ENCODE measurements at places on chromosomes 4 and X.

DNA sequence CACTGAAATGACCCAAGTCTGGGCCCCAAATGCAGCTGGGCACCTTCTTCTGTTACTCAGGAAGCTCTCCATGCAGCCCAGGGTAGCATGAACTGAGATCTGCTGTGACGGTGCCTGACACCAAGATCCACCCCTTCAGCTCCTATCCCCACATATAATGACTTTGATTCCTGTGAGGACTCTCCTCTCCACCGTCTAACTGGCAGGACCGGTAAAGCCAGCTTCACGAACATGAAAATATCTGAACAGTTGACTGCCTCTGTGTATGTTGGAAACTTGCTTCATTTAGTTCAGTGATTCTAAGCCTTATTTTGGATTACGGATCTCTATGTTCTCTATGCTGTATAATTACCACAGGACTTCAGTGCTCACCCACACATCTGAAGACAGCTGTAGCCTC lies 115.5 kb upstream of the TMEM150C start:
- no peak for DNase-seq

DNA sequence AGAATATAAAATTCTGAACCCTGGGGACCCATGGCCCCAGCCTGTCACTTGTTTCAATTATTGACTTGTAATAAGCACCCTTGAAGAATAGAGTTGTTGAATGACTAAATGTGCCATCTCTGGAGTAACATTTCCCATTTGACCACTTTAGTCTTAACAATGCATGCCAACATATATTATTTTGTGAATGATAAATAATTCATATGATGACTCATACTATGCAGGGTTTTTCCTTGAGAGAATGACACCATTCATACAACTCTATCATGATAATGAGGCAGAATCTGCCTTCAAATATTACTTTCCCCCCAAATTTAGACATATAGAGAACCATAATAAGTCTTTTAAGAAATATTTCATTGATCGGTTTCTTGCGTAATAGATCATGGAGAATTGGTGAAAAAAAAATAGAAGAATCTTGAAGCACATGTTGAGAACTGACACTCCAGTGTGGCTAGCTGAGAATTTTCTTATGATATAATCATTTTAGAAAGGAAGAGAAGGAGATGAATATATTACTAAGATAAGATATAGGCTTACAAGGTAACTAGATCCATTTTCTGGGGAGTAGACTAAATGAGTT lies 404.5 kb downstream of the GRXCR1 start:
- DNase-seq = no peak

DNA sequence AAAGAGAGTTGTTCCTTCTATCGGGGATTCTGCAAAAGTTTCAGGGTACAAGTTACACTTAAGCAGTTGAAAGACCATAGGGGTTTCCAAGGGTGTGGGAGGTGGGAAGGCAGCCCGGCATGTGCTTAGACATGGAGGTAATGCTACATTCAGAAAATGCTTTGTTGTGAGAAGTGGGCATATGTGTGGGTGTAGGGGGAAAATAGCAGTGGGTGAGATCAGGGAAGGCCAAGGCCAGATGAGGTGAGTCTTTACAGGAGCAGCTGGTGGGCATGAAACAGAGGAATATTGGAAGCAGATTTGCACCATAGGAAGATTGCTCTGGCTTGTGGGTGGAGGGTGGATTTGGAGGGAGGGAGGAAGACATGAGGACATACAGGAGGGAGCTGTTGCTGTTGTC lies 8.3 kb downstream of the CYTL1 start:
- DNase-seq = no peak

DNA sequence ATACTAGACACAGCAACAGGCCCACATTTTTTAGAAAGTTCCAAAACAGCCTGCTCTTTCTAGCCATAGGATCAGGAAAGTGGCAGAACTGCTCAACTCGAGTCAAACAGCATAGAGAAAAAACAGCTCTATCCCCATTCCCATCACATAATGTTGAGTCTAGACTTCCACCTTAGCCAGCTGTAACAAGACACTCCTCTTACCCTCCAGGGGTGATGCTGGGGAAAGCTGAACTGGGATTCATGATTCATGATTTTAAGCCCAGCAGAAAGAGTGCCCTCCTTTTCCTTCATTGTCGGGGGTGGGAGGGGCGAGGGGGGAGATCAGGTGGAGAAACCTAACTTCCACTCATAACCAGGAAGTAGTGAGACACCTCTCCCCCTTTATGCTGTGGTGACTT lies 86.1 kb downstream of the CENPC start:
- no peak for DNase-seq

DNA sequence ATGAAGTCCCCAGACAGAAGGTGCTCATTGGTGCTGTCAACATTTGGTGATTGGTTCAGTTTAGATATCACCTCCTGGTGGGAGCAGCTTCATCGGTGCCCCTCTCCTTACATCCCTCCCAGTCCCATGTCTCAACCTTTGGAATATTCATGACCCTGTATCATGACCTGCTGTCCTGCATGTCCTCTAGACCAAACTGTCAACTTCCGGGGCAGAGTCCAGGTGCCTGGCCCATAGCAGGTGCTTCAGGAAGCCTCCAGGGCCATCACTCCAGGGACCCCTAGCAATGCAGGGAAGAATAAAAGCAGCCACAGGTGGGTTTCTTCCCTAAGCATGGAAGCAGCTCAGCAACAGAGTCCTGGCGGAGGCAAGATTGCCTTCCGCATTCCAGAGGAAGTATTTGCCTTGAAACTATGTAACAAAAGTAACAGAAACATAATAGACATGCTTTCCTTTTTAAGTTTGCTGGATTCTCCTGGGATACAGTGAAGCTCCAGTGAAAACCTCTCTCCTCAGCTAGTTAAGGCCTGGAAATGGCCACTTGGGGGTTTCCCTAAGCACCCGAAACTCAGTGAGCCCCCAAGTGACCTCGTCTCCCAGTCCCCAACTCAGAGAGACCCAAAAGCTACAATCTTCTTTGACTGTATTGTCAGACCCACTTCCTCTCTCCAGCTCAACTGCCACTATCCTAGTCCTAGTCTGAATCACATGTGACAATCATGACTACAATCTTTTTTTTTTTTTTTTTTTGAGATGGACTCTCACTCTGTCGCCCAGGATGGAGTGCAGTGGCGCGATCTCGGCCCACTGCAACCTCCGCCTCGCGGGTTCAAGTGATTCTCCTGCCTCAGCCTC lies 1.3 kb upstream of the ATP6AP1 start:
- no peak for DNase-seq

- no peak for DNase-seq
These were observed 1510.3 kb upstream of the PCDH10 start for GRCh38 chr4:131638781-131639180.

GRCh38 chr4:151553874-151554273 lies 144.9 kb downstream of the FHIP1A start:
- DNase-seq = no peak

DNA sequence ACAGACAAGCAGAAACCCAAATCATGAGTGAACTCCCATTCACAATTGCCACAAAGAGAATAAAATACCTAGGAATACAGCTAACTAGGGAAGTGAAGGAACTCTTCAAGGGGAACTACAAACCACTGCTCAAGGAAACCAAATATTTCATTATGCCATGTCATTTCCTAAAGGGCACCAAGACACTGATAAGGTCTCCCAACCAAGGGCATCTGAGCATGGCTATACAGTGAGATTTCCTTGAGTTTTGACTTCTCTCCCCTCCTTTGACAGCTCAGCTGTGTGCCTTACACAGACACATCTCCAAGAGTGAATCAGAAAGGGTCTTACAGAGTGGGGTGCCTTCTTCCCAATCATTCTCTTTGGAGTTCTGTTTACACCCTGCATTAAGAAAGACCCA lies 40.4 kb downstream of the PCDH7 start:
- no peak for DNase-seq

GRCh38 chr4:16045687-16046086 lies 38.1 kb downstream of the PROM1 start:
- DNase-seq = no peak

GRCh38 chrX:136199365-136199764 lies 51.8 kb downstream of the MAP7D3 start:
- no peak for DNase-seq

- no peak for DNase-seq
These were observed 28.4 kb downstream of the DDX60L start for GRCh38 chr4:168451744-168452390.

- no peak for DNase-seq
These were observed 14.1 kb upstream of the PAPSS1 start for GRCh38 chr4:107734120-107734519.

GRCh38 chr4:36313301-36313700 lies 31.9 kb downstream of the DTHD1 start:
- no peak for DNase-seq

DNA sequence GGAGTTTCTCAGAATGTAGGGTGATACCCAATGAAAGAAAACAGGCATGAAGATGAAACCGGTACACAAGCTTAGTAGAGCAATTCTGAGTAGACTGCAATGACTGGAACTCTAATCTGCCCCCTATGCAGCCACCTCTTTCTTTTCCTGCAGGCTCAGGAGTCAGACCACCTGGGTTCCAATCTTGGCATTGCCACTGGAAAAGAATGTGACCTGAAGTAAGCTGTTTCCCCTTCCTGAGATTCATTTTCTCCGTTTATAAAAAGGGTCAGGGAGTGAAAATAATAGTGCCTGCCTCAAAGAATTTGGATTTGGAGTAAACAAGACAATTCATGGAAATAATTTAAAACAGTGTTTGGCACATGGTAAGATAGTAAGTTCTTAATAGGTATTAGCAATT lies 1464.0 kb downstream of the PCDH7 start:
- no peak for DNase-seq

DNA sequence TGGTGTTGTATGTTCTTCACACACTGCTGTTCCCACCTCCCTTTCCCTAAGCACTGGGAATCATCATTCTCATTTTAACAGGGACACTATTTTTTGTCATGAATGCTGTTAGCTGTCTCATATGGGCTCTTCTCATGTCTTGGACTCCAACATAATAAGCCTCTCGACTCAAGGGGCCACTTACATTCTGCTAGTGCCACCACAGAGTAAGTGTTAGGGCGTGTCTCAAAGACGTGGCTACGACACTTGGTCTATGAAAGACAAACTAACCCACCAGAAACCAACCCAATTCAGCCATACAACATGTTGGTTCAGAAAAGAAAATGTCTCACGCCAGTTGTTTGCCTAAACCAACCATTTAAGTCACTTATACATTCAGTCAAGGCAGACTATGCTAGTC lies 32.2 kb downstream of the SEL1L3 start:
- no peak for DNase-seq

- no peak for DNase-seq
These were observed 682.2 kb upstream of the AMOT start for GRCh38 chrX:113522814-113523213.

DNA sequence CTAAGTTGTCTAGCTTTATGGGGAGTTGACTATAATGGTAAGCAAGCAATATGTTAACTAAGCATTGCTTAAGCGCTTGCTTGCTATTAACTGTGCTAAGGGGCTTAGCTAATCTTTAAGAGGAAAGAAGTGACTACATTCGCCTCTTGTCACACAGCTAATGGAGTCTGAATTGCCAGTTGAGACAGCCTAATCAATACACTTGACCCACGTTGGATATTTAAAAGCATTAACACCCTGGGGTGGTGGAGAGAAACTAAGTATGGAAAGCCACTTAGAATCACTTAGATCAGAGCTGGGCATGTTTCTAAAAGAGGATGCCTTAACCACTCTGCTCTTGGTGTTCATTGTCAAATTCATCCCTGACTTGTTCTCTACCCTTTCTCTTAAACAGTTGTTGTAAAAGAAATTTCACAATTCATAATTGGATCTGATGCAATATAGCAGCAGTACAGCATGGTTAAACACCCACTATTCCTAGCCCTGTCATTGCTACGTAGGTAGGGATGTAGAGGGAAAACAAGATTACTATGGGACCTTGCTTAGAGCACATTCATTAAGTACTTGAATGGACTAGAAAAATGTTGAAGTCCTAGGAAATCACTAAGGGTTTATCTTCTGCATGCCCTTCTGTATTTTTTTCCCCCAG lies 3.5 kb downstream of the ZAR1 start:
- DNase-seq = no peak

GRCh38 chrX:154430916-154431315 lies 2.4 kb downstream of the ATP6AP1 start:
- DNase-seq = no peak

DNA sequence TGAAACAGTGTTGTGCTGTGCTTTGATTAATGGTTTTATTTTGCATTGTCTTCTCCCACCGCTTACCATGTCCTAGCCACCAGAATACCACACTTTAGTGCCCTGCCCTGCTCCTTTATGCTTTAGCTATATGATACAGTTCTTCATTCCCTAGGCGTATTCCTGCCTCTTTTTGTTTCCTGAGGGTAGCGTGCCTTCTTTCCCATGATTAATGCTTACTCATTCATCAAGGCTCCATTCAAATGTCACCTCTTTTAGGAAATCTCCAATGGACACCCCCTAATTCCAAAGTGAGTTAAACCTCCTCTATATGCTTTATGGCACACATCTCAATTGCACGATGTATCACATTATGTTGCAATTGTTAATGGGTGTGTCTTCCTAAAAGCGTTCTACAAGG lies 46.3 kb downstream of the SPANXD start:
- no peak for DNase-seq

DNA sequence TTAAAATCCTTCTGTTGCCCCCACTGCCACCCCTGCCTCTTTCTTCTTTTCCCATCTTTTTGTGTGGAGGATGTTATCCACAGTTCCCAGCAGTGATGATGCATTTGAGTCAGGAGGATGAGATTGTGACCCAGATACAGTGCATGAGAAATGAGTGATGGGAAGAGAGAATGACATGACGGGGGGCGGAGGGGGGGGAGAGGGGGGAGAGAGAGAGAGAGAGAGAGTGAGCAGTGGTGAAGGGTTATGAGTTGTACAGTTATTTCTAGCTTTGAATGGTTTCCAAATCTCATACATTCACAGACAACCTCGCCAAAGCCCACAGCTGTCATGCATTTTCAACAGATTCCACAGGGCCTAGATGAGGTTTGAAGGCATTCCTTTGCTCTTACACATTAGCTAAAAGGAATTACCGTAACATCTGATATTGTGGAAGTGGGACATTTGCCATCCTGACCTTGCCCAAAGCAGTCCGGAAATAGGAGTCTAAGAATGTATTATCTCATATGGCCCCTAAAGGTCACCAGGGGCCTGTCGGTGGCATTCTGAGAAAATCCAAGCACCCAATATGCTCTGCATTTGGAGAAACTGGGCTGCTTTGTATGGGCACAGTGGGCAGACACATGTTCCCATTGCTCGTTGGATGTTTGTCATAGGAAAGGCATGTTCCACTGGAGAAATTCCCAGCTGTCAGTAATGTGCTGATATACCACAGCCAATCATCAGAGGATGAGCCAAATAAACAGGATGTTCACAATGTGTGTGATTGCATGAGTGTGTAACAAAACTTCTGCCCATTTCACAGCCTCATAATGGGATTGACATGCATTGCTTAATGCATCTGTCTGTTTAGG lies 435.8 kb downstream of the SPRY1 start:
- no peak for DNase-seq

DNA sequence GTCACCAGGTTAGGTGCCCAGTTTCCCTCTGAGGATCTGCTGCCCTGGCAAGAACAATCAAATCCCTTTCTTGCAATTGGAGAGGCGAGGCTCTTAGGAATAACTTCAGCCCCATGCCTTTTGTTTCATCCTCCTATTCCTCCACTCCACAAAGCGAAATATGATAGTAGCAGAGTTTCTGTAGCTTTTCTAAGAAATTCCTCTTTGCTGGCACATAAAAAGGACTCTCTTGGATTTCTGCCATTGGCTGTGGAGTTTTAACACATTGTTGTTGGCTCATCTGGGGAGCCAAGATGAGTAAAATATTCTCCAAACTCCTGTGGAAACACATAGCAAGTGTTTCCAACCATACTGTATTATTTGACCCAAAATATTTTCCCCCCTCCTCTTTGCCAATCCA lies 11.0 kb upstream of the ADGRG2 start:
- DNase-seq = no peak

GRCh38 chr4:39348371-39349315 lies 17.5 kb downstream of the RFC1 start:
- no peak for DNase-seq

All from D721Med (cell line).